ENCODE measurements at places on chromosomes 5 and 9.
A peak's percentile ranks its signal among the peaks of the same experiment; 100 is the strongest.

DNA sequence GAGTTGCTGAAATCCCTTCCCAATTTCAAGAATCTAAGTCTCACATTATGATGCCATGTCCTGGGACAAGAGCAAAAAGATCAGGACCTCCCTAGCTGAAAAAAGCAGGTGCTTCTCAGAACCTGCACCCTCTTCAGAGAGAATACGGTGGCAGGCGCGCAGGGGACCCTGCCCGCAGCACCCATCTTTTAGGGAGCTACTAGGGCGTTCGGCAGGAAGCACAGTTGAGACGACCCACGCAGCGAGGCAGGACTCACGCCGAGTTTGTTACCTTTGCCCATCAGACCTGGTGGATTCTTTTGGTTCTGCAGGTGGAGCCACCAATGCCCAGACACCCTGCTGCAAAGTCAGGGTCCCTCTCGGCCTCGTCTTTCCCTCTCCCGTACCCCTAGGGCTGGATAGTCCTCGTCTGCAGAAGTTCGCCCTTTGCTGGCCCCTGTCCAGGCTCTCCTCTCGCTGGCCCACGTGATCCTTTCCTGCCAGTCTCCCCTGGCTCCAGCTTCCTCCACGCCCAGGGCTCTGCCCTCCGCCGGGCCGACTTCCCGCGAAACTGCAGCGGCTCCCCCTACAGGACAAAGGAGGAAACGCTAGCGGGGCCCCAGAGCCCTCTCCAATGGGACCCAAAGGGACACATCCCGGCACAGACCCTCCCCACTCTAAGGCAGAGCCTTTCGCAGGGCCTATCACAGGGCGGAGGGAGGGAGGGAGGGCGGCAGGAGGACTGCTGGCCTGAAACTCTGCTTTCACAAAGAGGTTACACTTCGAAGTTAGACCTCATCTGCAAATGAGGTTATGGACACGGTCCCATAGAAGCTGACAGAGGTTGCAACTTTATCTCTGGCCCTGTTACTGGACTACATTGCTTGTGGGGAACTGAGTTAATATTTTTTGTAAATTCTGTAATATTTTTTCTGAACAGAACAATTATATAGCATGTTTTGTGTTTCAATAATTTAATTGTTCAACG lies 28.8 kb downstream of the TMEM174 start:
- DNase-seq: peak; percentile 76

DNA sequence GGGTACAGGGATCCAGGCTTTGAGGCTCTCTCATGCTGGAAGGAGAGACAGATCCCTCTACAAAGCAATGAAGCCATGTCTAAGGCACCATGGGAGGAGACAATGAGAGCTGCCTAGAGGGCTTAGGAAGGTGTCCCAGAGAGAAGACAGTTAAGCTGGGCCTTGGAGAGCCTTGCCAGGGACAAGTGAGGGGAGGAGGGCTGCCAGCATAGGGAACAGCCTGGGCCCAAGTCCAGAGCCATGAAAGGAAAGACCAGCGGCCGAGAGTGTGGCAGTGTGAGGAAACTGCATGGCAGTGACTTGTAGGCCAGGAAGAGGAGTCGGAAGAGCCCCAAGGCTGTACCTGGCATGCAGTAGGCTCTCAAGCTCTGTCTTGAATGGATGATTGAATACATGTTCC lies 88.5 kb downstream of the PSD2 start:
- DNase-seq: no peak

DNA sequence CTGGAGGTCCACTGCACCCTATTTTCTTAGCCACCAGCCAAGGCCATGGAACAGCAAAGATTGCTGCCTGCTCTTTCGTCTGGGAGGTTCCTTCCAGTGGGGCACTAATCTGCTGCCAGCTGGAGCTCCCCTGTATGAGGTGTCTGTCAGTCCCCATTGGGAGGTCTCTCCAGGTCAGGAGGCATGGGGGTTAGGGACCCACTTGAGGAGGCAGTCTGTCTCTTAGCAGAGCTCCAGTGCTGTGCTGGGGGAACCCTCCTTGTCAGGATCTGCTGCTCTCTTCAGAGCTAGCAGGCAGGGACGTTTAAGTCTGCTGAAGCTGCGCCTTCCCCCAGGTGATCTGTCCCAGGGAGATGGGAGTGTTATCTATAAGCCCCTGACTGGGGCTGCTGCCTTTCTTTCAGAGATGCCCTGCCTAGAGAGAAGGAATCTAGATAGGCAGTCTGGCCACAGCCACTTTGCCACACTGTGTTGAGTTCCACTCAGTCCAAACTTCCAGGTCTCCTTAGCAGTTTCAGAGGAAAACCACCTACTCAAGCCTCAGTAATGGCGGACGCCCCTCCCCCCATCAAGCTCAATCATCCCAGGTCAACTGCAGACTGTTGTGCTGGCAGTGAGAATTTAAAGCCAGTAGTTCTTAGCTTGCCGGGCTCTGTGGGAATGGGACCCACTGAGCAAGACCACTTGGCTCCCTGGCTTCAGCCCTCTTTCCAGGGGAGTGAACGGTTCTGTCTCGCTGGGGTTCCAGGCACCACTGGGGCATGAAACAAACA lies 317.7 kb downstream of the LRRC70 start:
- no peak for DNase-seq

DNA sequence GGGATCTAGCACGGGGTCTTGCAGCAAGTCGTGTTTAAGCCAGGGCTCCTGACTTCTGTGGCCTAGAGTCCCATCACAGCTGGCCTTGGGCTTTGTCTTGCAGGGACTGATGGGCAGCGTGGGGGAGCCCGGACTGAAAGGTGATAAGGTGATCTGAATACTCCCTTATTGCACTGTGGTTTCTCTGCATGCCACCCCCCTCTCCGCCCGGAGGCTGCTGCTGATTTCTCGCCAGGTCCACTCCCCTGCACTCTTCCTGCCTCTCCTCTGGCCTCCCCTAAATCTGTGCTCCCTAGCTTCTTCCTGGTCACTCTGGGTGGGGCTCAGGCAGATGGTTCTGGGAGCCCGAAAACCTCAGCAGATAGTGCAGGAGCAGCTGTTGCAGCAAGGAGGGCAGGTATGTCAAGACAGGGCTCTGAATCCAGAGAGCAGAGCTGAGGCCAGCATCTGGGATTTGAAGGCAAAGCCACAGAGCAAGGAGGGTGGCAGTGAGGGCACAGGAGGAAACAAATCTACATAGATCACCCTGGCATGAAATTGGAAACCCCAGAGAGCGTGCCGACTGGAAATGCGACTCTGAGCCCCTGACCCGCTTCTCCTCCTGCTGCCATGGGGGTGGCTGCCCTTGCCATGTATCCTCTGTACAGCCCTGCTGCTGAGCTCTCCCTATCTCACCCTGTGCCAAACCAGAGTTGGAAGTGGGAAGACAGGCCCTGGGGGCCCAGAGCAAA lies 76.5 kb downstream of the COL27A1 start:
- no peak for DNase-seq

DNA sequence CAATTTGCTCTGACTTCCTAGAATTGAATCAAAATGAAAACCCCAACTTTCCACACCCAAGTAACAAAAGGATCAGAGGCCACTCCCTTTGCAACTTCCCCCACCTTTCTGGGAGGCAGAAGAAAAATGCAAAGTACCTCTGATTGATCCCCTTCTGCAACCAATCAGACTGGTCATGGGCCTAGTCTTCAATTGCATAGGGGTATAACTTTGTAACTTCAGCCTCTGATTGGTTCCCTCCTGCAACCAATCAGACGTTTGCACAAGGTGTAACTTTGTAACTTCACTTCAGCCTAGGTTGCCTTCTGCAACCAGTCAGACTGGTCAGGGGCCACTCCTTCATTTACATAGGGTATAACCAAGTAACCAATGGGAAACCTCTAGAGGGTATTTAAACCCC lies 38.3 kb upstream of the CNOT6 start:
- DNase-seq: no peak

- DNase-seq: no peak
Measured at GRCh38 chr5:118076490-118076889, 911.9 kb downstream of the DTWD2 start.

DNA sequence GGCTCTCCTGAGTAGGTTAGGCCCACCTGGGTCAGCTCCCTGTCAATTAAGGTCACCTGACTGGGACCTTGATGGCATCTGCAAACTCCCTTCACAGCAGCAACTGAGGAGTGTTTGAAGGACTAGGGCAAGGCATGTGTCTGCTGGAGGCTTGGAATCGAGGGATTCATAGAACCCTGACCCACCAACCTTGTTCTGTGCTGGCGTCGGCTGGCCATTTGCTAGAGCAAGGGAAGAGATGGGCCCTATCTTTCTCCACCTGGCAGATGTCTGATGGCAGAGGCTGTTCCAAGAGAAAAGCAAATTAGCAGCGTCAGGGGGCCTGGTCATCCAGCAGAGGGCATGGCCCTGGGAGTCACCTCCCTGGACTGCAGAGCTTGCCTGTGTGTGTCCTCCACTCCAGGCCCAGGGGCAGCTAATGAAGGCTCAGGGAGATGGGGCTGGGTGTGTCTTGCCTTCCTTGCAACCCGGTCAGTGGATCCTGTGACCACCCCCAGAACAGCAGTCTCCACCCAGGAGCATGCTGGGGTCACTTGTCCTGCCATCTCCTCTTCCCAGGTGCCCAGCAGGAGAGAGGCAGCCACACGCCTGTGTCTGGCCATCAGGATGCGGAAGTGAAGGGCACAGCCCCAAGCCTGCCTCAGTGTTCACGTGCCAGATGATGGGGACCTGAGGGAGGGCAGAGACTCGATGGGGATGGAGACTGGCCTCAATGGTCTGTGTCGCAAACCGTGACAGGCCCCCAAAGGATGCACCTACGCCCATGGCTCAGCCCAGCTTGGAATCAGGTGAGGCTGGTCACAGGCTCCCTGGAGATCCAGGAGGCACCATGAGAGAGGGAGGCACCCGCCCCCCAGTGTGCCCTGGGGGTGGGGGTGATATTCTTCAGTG lies 53.9 kb downstream of the BARX1 start:
- peak; percentile 59 for DNase-seq

GRCh38 chr9:129235931-129236331 lies 57.9 kb upstream of the IER5L start:
- no peak for DNase-seq

- no peak for DNase-seq
Measured at GRCh38 chr9:111456529-111456928, 27.7 kb downstream of the ECPAS start.

All from suprapubic skin (tissue), 4 donors.